ENCODE measurements at places on chromosomes 2 and 18.

DNA sequence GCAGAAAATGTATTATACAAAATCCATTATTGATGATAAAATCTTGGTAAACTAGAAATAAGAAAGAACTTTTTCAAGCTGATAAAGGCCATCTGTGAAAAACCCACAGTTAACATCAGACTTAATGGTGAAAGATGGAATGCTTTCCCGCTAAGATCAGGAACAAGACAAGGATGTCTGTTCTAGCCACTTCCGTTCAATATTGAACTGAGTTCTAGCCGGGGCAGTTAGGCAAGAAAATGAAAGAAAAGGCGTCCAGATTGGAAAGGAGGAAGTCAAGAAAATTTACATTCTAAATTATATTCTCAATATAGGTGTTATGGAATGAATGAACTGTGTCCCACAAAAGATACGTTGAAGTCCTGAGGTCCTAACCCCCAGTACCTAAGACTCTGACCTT lies 39.1 kb upstream of the DTNB start:
- no peak for DNase-seq

DNA sequence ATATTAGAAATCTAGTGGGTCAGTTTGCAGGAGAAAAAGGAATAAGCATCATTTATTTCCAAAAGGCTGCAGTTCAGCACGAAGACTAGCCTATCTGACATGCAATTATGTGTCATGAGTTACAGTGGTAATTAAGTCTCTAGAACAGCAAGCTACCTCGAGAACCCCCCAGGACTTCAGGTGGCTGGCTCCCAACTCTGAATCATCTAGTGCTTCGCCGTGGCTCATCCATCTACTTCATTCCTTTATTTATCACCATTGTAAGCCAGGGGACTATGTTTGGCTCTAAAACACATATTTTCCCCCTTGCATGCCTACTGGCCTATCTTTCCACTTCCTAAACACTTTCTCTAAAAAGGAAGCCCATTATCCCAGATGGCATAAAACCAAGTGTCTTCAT lies 121.6 kb downstream of the TXNL1 start:
- no peak for DNase-seq

DNA sequence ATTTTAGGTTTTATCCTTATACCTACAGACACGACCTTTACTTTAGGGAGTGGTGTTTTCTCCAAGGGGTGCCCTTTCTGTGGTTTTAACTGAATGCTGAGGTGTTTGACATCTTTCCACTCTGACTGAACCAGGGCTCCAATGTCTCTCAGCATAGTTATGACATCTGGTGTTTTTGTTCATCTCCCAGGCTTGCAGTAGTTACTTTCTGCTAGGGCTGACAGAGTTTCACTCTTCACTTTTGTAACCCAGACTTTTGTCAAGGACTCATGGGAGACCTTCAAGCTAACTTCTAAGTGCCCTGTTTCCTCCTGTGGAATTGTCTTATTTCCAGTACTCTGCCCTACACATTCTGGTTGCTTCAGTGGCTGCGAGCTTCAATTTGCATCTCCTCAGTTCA lies 103.1 kb downstream of the CCDC85A start:
- no peak for DNase-seq

- DNase-seq, result no peak
These were observed 241.9 kb upstream of the SLC14A2 start for GRCh38 chr18:45373286-45373880.

- no peak for DNase-seq
These were observed 164.1 kb downstream of the MYCN start for GRCh38 chr2:16104315-16104948.

DNA sequence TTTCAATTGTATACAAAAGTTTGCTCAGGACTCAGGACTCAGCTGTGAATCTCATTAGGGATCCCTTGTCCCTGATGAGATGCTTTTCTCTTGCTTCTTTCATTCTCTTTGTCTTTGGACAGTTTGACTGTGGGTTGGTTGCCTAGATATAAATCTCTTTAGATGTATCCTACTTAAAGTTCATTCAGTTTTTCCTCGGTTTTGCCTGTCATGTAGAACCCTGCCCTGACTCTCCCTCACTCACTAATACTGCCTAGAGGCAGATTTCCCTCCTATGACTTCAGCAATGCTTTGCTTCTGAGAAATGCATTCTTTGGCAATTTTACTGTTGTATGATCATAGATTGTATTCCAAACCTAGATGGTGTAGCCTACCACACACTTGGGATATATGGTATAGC lies 421.4 kb upstream of the TCF4 start:
- DNase-seq, result no peak

DNA sequence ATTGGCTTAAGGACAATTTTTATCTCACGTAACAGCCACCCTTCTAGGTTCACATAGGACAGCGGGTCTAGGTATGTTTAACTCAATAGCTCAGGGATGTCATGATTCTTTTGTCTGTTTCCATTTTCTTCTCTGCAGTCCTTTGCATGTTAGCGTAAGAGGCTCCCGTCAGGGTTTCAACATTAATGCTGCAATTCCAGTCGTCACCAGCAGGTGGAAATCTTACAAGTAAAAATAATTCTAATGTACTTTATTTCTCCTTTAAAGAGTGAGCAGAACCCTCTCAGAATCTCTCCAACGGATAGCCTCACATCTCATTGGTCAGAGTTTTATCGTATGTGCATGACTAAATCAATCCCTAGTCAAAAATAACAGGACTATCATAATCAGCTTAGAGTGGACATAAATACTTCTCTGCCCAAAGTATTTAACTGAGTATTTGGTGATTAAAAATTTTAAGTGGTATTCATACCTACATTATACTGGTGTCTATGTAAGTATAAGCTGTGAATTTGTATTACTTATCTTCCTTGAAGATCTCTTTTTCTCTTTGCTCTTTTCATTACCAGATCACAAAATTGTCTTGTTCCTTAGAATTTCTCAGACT lies 487.2 kb upstream of the GCFC2 start:
- DNase-seq, result peak; percentile 71

Data from RKO (cell line).